ENCODE measurements at places on chromosomes 16 and 17.

DNA sequence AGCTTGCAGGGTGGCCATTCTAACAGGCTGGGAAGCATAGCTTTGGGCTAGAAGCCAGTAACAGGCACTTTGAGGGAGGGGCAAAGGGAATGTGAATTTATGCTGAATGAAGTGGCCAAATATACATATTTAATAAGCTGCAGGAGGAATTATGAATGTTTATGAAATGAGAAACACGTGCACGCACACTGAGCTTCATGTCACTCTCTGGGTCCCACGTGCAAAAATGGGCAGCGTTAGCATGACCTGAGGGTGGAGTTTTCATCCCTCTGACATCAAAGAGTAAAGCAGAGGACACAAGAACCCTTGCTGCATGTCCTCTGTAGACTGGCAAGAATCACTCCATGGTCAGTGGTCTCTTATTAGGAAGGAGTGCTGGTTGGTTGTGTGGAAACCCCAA is 337.0 kb downstream of the UTP18 start:
- DNase-seq, result no peak

DNA sequence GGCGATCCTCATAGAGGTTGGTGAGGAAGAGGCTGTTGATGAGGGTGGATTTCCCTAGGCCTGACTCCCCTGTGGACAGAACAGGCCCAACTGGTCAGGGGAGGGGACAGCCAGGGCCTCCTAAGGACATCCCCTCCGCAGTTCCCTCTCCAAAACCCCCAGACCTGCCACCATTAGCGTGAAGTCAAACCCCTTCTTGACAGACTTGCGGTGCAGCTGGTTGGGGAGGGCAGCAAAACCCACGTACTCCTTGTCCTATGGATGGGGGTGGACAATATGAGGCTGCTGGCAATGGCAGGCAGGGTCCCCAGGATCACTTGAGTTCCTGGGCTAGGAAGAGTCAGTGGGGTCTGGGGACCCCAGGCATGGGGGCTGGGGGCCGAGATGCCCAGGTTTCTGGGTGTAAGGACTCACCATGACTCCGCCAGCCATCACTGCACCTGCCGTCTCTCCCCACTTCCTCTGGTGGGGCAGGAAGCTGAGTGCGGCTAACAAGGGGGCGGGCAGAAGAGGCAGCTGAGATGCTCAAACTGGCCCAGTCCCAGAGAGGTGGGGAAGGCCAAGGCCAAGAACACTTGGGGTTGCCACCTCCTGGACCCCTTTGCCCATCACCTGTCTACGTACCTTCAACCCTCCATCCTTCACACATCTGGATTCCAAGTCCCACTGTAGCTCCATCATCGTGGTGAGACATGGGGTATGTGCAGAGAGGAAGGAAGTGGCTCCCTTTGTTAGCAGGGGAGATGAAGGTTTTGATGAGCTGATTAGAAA is at the start of gene SEPTIN1:
Gene SEPTIN1, minus strand, starts transcription at position 451 of the 771 bp plus-strand sequence. Its CDS starts 19 bp downstream, at position 432.
- DNase-seq, result no peak

DNA sequence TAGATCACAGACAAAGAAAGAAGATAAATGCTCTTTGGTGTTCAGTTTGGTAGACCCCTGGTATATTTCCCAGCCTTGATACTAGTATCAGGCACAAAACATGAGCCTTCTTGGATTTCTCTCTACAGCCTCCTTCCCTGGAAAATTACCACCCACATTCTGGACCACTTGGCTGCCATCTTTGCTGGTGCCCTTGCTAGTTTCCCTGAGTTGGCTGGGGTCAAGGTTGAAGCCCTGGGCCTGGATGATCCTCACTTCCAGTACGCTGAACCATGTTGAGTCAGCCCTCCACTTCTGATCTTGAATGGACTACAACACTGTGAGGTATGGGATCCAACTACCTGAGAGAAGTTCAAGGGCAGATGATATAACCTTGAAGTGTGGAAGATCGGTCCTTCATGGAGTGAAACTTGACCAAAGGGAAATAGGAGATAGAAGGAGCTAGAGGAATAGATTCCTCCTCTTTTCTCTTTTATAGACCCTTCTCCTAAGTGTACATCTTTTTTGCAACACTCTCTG is 501.4 kb downstream of the TMEM114 start:
- DNase-seq, result no peak

DNA sequence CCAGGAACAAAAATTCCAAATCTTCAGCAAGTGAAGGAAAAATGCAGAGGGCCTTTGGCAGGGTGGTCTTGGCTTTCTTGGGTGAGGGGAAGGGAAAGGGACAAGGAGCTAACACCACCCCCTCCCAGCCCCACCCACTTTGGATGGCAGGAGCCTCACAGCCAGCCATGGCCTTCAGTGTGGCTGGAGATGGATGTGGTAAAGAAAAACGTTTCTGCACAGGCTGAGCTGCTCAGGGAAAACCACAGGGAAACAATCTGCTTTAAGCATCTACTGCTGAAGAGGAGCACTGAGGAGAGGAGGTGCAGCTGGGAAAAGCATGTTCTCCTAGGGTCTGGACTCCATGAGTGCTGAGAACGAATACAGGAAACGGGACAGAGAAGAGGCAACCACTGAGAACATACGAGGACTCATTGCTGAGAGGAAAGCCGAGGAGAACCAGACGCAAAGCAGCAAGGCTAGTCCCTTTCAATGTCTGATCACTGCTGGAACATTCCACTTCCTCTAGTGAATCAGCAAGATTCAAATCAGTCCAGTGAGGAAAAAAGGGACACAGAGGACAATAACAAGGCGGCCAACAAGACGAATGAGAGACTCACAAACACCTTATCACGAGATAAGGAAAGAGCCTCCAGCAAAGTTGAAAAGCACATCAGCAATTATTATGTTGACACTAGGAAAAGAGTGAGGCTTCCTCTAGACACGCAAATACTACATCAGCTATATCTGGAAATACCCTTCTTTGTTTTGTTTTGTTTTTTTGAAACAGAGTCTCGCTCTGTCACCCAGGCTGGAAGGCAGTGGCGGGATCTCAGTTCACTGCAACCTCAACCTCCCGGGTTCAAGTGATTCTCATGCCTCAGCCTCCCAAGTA is 41.7 kb downstream of the ZZEF1 start:
- no peak for DNase-seq

GRCh38 chr16:75320435-75320834 is 69.0 kb upstream of the BCAR1 start:
- DNase-seq, result no peak
